RPMI8226 (cell line): ENCODE measurements at places on chromosomes 3 and 15.

DNA sequence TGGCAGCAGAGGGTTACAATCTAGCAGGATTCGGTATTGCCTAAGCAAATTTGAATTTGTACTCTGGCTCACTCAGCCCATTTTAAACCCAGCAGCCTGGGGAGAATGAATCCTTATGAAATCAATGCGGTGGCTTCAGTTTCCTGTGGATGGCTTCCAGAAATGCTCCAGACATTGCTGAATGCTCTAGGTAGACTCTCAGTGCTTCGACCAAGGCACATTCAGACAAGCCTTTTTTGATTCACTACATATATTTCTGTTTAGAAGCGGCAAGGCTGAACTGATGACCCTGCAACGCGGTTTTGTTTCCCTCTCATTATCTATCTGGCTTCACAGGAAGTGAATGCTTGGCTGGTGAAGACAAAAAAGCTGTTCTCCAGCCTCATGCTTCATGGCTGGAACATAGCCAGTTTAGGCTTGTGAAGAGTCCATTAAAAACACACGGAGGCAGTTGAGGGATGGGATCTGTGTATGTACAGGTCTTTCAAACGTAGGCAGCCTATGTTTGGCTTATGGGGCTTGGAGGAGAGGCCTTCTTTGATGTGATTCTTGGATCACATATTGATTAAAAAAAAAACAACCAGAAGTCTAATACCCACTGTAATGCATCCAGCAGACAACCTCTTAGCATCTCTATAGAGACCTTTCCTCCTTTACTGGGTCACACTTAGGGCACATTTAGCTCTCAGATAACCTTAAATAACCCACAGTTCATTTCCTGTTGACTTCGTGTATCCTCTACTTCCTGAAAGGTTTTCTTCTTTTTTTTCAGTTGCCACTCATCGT lies 400.2 kb upstream of the TBL1XR1 start:
- peak; percentile 92 for DNase-seq

DNA sequence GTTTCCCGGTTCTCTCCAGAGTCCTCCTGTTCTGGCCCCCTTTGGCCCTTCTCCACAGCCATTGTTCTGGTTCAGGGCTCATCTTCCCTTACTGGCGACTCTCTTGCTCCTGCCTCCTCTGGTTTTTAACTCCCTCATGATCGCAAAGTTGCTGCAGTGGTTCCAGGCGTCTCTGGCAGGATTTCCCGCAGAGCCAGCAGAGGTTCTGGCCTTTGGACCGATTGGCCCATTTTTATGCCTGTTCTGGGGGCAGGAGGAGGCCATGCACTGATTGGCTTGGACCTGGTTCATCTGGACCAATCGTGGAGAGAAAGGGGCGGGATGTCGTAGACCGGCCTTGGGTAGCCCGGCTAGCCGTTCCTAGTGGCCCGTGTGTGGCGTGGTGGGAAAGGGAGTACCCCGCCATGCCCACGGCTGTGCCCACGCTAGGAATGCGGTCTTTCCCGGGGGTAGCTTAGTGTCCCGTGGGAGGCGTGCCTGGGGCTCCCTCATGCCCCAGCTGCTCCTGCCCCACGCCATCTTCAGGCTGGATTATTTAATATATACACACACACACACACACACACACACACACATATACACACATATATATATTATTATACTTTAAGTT lies 113.4 kb downstream of the FBLN2 start:
- no peak for DNase-seq

DNA sequence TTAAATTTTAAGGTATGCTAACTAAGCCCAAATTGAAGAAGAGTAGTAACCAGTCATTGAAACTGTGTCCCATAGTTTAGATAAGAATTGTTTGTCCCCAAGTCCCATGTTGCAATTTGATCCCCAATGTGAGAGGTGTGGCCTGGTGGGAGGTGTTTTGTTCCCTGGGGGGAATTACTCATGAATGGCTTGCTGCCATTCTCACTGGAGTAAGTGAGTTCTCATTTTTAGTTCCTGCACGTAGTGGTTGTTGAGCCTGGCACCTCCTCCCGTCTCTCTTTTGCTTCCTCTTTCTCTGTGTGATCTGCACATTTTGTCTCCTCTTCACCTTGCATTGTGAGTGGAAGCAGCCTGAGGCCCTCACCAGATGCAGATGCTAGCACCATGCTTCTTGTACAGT lies 1271.0 kb downstream of the NSUN3 start:
- DNase-seq, result no peak

- no peak for DNase-seq
These were observed 116.5 kb downstream of the RBMS3 start for GRCh38 chr3:29397406-29397805.

GRCh38 chr15:26504009-26504408 lies 268.9 kb downstream of the GABRB3 start:
- no peak for DNase-seq

DNA sequence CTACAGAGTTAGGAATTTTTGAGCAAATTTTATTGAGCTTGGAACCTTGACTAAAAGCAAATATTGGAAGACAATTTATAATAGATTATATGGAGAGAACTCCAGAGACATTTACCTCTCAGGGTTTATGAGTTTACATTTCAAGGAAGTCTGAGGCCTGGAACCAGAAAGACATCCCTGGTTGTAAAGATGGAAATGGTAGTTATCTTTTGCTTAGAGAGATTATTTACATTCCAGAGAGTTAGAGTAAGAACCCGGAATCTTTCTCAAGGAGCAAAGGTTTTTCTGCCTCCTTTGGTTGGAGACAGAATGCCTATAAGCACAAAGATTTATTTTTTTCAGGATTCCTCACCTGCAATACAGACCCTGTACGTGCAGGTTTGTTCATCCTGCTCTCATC lies 458.1 kb downstream of the TBL1XR1 start:
- DNase-seq, result no peak

GRCh38 chr3:47017504-47018268 lies 38.2 kb downstream of the NBEAL2 start:
- no peak for DNase-seq

DNA sequence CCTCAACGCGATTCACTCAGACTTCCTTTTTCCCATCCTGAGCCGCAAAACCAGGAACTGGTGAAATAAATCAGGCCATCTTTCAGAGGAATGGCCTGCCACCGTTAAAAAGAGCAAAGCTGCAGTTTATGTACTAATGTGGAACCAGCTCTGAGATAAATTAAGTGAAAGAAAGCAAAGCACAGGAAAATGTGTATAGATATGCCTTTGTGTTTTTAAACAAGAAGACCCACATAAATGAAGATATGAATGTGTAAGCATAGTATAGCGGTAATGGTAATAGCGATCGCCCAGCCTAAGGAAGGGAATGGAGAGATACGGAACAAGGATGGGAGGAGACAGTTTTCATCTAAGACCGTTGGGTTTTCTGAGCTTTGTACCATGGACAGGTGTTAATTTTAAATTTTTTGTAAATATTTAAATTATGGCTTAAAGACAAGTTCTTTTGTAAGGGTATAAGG lies 30.8 kb upstream of the RPN1 start:
- DNase-seq, result no peak

- no peak for DNase-seq
These were observed 274.3 kb upstream of the CNTN4 start for GRCh38 chr3:1824359-1824758.

- DNase-seq, result no peak
These were observed 299.0 kb downstream of the NR2F2 start for GRCh38 chr15:96629511-96629910.

DNA sequence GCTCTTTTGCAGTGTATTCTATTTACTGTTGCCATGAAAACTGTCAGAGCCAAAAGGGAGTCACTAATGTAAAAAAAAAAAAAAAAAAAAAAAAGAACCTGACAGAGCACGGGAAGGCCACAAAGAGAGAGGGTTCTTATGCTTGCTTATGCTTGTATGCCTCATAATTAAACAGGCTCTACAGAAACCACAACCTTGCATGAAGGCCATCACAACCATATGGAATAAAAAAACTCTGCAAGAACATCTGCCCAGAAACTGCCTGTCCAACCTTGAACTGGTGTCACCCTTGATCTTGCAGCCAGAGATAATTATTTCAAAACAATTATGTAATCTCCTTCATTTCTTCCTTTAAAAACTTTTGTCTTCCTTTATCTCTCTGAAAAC lies 50.1 kb downstream of the CFAP20DC start:
- DNase-seq, result no peak

DNA sequence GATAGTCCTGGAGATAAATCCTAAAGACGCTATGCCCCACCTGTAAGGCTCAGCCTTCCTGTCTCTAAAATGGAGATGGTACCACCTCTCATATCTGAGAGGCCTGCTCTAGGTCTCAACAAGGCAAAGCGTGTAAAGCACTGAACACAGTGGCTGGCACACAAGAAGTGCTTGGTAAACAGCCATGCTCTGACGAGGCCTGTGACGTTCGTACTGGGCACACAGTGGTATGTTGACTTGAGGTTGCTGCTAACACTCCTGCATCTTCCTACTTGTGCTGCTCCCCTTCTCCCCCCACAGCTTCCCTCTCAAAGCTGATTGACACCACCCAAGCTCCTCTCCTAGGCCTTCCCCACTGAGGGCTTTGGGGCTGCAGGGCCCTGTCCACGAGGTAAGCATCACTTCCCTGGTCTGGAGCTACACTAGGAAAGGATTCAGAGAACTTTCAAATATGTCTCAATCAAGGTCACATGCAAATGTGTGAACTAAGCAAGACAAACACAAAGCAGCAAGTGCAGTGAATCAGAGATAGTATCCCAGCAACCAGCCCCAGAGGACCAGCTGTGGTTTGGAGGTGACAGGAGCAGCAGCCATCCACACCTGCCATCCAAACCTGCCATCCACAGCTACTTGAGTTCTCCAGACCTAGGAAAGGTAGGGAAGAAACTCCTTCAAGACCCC lies 177.5 kb downstream of the STT3B start:
- no peak for DNase-seq

DNA sequence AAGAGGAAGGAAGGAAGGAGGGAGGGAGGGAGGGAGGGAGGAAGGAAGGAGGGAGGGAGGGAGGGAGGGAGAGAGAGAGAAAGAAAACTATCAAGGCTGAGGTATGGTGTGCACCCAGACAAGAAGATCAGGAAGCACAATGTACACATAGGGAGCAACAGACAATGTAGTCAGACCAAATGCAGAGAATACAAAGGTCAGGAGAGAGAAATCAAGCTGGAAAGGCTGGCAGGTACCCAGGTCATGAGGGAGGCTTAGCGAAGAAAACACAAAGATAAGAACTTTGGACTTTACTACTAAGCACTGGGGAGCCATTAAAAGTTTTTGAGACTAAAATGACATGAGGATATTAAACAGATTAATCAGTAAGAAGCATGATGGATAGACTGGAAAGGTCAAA lies 176.0 kb upstream of the TMCO5A start:
- DNase-seq, result no peak

GRCh38 chr3:82087958-82088357 lies 326.5 kb upstream of the GBE1 start:
- DNase-seq, result no peak
